COR-L47 (cell line): ENCODE measurements at places on chromosomes 11 and 22.

- peak; percentile 53 for DNase-seq
Measured at GRCh38 chr22:20111045-20111688, 4.7 kb upstream of the RANBP1 start.

DNA sequence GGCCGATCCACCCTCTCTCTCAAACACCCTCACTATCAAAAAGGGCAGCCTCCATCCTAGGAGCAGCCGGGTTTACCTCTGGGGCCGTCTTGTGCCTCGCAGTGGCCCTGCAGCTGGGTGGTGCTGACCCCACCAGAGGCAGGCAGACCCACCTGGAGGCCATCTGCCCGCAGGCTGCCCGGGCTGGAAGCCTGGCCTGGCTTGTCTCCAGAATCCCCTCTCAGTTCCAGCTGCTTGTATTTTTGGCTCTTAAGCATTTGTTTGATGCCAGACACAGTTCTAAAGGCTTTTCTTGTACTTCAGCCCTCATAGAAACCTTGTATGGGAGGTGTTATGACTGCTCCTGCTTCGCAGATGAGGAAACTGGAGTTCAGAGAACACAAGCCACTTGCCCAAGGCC, 4.2 kb upstream of the NFAM1 start:
- no peak for DNase-seq

GRCh38 chr11:96567176-96567575, 177.4 kb downstream of the JRKL start:
- no peak for DNase-seq

DNA sequence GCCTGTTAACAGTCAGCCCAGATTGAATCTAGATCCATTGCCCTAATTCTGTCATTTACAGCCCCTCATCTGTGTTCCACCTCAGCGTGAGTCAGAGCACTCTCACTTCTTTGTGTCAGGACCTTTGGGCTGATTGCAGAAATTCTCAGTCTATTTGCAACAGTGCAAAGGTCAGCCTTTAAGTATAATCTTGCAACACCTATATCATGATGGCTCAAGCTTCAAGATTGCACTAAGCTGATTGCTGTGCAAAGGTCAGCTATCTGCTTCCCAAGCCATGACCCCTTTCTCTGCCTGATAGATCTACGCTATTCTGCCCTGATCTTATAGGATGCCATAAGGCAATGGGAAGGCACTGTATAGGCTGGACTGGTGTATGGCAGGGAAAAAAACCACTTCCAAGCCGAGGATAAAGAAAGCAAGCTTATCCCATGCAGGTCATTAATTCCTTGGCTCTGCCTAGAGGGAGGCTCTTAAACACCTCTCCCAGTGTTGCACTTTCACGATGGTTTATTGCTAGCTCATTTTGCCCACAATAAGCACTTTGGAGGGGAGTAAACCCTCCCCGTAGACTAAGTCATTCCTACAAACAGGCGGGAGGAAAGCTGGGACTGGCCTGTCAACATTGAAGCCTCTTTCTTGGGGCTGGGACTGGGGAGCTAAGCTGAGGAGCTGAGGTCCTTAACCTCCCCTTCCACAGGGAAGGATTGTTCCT, 100.6 kb downstream of the RRAS2 start:
- DNase-seq: no peak

GRCh38 chr22:23763579-23763945, 772 bp downstream of the C22orf15 start:
- no peak for DNase-seq

GRCh38 chr11:124760806-124761205, 1.3 kb downstream of the ESAM start:
- DNase-seq: no peak

GRCh38 chr11:8206251-8207079, 37.6 kb upstream of the RIC3 start:
- DNase-seq: peak; percentile 67

DNA sequence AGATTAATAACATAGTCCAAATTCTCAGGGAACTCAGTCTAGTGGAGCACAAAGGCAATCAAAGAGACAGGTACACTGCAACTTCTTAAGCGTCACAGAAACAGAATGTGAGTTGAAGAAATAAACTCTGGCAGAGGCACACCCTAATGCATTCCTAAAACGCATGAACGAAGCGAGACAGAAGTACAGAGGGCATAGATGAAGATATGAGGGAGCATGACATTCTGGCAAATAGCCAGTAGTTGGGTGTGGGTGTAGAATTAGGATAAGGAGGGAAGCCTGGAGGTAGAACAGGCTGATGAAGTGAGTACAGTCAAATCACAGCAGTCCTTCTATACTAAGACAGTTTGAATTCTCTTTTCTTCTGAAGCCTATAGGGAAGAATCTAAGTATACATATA, 838.7 kb upstream of the API5 start:
- DNase-seq: no peak

- DNase-seq: no peak
Measured at GRCh38 chr22:20436307-20436767, 1.3 kb downstream of the SCARF2 start.

- no peak for DNase-seq
Measured at GRCh38 chr11:10568486-10568941, at the start of gene LYVE1. Gene LYVE1 (minus strand): TSS chr11:10568665. CDS start chr11:10568532, 133 bp downstream.

DNA sequence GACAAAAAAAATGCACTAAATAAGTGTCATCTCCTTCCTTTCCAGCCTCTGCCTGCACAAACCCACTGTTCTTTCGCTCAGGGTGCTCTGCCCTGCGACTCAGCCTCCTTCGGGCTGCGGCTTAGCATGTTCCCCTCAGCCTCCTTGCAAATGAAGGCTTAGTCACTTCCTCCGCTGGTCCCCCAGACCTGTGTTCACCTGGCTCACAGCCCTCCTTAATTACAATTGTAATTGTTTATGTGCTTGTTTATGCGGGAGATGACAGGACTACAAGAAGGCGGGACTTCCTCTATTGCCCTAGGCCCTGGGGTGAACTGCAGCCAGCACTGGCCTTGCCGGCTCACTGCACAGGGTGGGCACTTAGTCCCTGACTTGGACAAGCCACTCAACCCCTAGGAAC, 303.6 kb downstream of the KIRREL3 start:
- no peak for DNase-seq

GRCh38 chr22:17074648-17075002, 10.2 kb upstream of the IL17RA start:
- no peak for DNase-seq

GRCh38 chr11:119681361-119681910, 47.6 kb downstream of the NECTIN1 start:
- no peak for DNase-seq

GRCh38 chr11:27064086-27064485, 23.5 kb downstream of the BBOX1 start:
- DNase-seq: no peak

DNA sequence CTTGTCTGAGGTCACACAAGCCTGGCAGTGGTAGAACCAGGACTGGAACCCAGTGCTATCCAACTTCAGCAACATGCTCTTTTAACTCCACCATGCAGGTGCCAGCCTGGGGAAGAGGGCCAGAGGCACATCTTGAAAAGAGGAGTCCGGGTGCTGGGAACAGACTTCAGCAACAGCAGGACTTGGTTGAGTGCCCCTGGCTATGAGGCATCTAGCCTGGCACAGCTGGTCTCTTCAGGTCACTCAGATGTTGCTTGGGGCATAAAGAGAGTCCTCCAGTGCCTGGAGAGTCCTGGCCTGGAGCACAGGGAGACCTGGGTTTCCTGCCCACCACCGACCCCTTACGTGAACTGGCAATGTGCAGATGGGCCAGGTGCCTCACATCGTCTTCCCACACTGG, 5.1 kb upstream of the CLCF1 start:
- DNase-seq: no peak

DNA sequence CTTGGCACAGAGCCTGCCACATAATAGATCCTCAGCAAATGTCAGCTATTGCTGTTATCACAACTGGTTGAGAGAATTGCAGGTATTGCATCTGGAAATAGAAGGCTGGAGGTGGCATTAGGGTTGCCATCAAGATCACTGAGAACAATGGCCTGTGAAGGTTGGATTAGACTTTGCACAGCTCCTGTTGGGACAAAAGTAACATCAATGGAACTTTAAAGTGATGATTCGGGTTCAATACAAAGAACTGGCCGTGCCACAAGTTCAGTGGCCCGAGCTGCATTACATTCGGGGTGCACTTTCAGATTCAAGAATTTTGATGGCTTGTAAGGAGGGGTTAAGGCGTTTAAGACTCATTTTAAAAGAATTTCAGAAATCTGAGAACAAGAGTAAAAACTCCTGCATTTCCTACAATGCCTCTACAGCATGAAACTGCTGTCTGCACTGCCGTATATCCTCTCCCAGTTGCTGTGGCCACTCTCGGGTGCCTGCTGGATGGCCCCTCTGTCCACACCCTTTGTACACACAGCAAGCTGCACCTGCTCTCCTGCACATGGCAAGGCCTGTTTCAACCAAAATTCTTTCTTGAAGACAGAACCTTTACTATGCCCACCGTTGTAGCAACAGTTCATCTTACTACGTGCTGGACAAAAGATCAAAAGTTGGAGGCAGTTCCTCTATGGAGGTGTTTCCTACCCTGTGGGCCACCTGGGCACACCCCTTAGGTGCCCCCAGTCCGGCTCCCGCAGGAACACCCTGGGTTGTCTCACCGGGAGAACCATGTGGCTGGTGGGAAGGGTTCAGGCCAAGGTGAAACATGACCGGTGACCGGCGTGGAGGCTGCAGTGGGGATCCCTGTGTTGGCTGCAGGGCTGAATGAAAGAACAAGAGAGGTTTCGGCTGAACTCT, 17.5 kb upstream of the SHANK2 start:
- DNase-seq: no peak

DNA sequence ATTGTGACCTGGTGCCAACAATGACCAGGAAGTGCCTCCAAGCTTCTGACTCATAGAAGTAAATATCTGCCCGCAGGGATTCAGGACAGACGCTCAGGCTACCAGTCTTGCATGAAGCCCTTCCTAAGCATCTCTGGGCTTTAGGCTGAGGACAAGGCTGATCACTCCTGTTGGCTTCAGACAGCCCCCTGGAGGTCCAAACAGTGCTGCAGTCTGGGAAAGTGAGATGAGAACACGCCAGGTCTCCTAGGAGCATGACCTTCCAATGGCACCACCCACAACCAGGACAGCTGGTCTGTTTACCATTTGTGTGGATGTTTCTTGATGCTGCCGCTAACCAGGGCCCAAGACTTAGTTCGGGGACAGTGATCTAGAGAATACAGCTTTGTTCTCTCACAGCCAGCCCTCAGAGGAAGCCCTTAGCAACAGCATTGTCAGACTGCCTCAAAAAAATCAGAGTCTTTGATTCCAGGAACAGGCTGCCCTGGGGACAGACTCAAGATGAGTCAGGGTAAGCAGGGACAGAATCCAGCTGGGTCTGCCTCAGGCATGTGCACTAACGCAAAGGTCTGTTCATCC, 111.2 kb downstream of the ZNF280B start:
- DNase-seq: no peak

DNA sequence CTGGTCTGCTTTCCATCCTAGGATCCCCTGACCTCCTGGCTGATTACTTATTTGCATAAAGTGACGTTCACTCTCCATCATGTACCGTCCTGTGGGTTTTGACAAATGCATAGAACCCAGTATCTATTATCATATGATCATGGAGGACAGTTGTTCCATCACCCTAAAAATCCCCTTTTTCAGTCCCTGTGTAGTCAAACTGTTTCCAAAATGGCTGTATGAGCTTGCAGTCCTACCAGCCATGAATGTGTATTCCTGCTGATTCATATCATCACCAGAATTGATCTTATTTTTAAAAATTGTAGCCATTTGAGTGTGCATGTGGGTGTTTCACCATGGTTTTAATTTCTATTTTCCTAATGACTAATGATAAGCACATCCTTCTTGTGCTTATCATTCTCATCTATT, 108.8 kb downstream of the MPPED1 start:
- no peak for DNase-seq

DNA sequence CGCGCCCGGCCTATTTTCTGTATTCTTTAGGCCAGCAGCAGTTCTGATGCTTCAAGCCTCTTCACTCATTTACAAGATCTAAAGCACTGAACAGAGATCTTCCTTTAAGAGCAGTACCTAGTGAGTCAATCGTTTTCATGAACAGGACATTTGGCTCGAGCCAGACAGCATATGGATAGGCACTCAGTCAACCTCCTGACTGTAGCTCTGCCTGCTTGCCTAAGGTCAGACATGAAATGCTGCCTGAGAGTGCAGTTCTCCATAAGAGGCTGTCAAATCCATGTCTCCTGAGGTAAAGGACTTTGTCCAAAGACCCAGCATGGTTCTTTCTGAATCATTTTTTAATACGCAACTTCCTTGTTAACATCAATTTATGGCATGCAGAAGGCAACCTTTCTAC, 941.2 kb downstream of the DLG2 start:
- no peak for DNase-seq

DNA sequence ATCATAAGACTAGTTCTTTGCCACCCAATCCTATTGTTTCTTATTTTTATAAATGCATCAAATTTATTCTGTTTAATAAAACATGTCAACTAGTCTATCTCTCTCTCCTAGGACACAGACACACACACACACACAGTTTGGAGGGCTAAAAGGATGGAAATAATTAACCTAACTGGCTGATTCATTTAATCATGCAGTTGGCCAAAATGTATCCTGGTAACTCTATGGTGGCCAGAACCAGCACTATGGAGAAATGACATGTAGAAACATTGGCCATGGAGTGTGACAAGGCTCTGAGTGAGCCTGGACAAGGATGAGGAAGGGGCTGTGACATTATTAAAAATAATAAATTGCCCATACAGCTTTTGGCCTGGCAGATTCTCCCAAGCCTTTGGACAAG, 64.1 kb downstream of the CLPB start:
- no peak for DNase-seq

DNA sequence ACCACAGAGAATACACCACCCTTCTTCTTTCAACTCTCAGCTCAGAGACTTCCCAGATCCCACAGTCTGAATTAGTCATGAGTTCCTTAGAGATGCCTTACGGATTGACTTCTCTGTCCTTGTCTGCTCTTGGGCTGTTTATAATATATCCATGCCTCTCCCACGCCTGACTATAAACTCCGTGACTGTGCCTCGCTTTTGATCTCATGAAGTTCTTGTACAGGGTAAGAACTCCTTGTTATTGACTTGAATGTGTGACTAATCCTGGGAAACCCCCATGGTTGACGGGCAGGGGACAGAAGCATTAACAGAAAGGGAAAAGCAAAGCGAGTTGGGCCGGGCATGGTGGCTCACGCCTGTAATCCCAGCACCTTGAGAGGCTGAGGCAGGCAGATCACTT, 62.4 kb upstream of the POU2AF1 start:
- DNase-seq: no peak

GRCh38 chr11:114615448-114616361, 20.1 kb upstream of the NXPE4 start:
- no peak for DNase-seq

- no peak for DNase-seq
Measured at GRCh38 chr22:30640839-30641430, 5.4 kb downstream of the SLC35E4 start.

DNA sequence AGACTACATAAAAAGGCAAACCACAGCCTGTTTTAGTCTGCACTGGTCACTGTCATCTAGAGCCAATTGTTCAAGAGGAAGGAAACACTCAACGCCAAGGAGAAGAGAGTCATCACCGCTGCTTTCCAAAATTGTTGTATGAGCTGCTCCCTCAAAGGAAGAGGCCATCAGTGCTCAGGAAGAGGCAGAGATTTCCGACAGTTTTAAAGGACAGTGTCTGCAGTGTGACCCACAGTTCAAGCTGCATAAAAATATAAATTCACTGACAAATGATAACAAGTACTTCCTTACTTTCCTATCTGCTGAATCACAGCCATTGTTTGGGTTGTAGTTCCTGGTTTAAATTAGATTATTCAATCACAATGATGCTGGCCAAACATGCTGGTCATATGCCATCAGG, 16.4 kb downstream of the PRCP start:
- DNase-seq: no peak

GRCh38 chr22:29383740-29384139, 4.6 kb downstream of the AP1B1 start:
- no peak for DNase-seq

- no peak for DNase-seq
Measured at GRCh38 chr11:128482512-128483191, 104.7 kb downstream of the ETS1 start.
